ENCODE measurements at places on chromosomes 4 and X.

- DNase-seq = no peak
Measured at GRCh38 chrX:53272808-53273337, 8.5 kb downstream of the IQSEC2 start.

DNA sequence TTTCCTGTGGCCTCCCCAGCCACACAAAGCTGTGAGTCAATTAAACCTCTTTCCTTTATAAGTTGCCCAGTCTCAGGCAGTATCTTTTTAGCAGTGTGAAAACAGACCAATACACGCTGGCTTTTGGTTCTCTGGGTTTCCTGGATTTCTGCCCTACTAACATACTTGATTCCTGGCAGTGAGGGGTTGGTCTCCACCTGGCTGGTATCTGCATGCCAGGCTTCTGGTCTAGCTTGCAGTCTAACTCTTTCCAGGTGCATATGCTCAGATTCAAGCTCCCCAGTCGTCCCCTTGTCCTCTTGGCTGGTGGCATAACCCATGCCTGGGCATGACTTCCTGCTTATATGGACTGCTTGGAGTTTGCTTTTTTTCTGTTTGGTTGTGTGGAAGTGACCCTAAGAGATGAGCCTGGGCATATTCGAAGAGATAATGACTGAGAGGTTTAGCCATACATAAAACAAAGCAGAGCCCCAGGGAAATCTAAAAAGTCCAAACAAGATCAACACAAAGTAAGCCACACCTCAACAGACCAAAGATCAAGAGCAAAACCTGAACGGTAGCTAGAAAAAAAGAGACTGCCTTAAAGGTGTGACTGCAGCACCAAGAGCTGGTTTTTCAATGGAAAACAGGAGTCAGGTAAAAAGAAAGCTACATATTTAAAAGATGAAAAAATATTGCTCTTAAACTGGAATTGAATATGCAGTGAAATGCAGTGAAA, 102.1 kb upstream of the STS start:
- DNase-seq = no peak

DNA sequence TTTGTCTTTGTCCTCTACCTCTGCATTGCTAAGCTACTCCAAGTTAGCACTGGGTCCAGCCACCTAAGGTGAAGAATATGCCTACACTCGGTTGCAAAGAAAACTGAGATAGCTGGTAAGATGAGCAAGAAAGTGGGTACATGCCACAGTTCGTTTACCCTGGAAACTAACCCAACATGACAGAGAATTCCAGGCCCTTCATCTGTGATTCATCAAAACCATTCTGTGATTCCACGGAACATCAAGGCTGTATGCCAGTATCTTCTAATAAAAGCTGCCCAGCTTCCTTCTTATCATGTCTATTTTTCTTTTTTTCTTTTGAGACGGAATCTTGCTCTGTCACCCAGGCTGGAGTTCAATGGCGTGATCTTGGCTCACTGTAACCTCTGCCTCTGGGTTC, 58.7 kb upstream of the SPANXC start:
- no peak for DNase-seq

GRCh38 chr4:185729391-185729804, 82.6 kb downstream of the SORBS2 start:
- no peak for DNase-seq

DNA sequence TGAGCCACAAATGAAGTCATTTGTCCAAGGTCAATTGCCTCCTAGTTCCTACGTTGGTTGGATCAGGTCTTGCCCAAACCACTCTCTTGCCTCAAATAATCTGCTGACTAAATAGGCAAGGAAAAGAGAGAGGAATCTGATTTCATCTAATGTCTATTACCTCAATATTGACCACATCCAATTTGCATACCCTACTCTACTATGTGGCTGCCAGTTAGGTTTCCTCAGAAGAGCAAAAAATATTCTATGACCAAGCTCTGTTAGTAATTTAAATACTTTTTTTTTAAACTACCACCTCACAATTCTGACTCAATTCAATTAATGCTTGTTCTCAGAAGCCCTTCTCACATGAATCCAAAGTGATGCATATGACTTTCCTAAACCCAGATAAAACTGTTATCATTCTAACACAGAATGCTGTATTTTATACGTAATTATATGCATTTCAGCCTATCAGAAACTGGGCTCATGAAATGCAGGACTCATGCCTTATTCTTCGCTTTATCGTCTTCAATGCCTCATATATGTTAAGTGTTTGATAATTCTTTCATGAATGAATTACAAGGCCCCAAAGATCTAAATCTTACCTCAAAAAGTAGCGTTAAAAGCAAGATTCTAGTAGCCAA, 98.6 kb downstream of the HUWE1 start:
- DNase-seq = no peak

DNA sequence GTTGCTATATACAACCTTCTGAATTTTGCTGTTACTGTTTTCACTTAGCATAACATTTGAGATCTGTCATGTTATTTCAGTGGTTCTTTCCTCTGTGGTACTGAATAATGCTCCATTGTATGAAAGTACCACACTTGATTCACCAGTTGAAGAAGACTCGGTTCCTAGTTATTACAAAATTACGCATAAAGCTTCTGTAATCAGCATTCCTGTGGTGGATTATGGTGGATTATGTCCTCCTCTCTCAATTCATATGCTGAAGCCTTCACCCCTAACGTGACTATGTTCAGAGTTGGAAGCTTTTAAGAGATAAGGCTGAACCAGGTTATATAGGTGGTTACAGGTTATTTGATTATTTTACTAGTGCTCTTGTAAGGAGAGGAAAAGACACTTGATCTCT, 2143.5 kb upstream of the AGA start:
- DNase-seq = no peak

DNA sequence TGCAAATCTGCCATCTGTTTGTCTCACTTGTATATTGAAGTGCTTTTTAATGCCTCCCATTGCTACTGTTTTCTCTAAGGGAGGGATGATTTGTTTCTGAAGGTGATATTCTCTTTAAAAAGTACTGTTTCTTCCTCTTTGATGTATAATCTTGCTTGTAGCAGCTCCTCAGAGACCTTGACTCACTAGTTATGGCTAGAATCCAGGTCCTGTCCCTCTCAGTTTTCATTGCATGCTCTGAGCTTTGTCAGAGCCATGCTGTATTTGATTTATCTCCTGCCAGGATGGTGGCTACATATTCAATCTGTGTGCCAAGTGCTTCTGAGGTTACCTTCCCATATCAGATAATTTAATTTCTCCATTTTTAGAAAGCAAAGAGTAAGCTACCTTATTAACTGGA, 56.0 kb downstream of the GLUD2 start:
- no peak for DNase-seq

- DNase-seq = peak; percentile 65
Measured at GRCh38 chr4:78666830-78667258, 109.3 kb upstream of the BMP2K start.

DNA sequence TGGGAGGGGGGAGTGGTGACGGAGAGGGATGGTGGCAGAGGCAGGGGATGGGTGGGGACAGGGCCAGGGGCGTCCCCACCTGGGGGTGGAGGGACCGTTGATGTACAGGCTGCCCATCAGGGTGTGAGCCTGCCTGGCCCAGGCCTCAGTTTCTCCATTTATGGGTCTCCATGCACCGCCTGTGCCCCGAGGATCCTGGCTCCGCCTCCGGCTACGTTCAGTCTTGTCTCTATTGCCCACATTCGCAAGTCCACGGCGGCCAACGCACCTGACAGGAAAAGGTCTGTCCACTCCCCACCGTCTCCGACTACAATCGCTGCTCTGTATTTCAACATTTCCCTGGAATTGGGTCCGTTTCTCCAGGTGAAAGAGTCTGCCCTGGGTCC, 96.3 kb upstream of the NKX1-1 start:
- no peak for DNase-seq

DNA sequence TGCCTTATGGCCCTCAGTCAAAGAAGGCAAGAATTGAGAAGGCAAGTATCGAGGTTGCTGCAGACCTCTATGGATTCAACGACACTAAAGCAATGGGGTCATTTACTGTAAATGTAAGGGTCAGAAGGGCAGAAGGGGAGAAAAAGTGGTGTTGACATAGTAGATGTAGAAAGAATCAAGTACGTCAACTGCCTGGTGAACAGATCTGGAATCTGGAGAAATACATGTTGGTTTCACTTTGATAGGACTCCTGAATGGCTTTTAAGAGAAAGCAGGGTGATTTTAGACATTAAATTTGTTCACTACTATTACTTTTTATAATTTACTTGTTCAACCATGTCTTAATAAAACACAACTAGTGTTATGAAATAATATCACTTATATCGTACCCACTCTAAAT, 81.3 kb upstream of the FSTL5 start:
- no peak for DNase-seq
